Activated CD4-positive, alpha-beta T cell treated with anti-CD3 and anti-CD28 coated beads, Interleukin-2, amount 50 U/mL, for 48 hours (primary cell): ENCODE measurements at places on chromosomes 1 and 21.

GRCh38 chr1:61605607-61606321, 119.2 kb downstream of the TM2D1 start:
- no peak for DNase-seq

DNA sequence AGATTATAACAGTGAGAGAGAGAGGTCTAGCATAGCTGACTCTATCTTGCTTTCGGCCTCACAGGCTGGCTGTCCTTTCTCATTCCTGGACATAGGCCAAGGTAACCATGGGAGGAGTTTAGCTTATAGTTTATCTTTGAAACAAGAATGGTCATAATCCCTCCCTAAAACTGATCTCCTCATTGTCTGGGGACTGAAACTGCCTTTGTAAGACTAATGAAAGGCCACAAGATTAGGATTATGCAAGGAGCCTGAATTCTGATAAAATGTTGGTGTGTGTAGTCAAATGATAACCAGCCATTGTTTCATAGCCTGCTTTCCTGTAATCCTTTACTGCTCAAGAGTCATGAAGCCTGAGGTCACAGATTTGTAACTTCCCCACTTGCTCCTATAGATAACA, 131.9 kb upstream of the LYPLAL1 start:
- no peak for DNase-seq

DNA sequence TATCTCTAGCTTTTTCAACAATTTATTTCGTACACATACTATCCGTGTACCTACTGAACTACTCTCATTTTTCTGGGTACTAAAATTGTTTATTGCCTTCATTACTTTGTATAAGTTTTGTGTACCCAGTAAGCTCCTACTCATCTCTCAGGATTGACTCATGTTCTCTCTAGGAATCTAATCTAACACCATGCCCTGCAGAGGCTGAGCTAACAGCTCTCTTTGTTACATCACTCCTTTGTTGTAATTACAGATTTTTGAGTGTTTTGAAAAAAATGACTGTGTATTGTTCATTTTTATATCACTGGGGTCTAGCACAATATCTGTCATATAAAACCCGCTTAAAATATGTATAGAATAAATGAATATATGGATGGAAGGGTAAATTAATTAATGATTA, 167.1 kb downstream of the ATP6V1G3 start:
- no peak for DNase-seq

DNA sequence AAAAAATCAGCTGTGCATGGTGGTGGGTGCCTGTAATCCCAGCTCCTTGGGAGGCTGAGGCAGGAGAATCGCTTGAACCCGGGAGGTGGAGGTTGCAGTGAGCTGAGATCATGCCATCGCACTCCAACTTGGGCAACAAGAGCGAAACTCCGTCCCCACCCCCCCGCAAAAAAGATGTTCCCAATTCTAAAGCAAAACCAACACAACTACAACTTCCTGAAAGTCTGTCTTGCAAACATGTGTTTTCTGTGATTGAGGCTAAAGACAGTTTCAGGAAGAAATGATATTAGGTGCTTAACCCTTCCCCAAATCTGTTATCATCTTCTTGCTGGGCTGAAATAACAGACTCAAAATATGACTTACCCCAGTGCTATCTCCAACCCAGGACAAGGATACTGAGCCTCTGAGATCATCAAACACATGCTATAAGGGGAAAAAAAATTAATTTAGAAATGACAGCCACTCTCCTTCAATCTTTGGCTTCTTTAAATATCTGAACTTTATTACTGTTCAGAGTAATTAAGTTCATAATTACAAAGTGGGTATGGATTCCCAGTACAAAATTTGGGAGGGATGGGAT, 28.5 kb downstream of the SORT1 start:
- DNase-seq: no peak

- no peak for DNase-seq
Observed at GRCh38 chr1:204002614-204003013, 70.3 kb upstream of the SOX13 start.

GRCh38 chr1:221667504-221667903, 74.4 kb downstream of the DUSP10 start:
- no peak for DNase-seq

DNA sequence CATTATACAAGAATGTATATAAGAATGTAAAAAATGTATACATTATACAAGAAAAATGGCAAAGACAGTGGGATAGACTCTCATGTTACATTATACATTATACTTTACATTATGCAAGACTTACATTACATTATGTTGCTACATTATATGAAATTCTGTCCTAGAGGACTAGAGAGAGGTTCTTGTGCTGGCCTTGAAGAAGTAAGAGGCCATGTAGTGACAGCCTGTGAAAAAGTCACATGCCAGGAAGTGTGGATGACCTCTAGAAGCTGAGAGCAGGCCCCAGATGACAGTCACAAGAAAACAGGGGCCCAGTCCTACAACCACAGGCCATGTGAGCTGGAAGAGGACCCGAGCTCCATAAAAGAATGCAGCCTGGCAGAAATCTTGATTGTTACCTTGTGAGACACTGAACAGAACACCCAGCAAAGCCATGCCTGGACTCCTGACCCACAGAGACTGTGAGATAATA, 30.5 kb upstream of the AHCYL1 start:
- no peak for DNase-seq

DNA sequence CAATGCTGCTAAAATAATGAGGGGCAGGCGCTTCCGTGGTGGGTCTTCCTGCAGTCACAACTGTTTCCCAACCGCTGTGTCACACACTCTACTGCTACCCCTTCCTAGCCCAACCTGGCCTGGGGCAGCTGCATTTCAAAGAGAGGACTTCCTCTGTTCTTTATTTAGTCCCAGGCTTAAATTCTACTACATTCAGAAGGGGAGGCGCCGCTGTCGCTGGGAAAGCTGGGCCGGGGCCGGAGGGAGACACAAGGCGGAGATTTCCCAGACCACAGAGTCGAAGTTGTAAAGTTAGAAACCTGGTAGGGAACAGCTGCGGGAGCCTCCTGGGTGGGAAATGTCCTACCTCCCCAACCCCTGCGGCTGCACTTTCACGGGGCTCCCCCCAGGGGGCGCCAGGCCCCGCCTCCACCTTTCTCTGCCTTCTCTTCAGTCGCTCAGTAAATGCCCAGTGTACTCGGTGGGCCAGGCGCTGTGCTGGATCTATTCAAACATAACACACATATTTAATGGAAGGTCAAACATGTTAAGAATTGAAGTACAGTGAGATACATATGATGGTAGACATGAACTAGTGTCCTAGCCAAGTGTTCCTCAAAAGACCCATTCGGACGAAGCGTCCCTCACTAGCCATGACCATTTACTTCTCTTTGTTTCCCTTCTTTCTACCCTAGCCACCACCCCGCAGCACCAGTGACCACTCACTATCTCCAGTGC, 23.1 kb downstream of the DYRK3 start:
- peak; percentile 69 for DNase-seq

DNA sequence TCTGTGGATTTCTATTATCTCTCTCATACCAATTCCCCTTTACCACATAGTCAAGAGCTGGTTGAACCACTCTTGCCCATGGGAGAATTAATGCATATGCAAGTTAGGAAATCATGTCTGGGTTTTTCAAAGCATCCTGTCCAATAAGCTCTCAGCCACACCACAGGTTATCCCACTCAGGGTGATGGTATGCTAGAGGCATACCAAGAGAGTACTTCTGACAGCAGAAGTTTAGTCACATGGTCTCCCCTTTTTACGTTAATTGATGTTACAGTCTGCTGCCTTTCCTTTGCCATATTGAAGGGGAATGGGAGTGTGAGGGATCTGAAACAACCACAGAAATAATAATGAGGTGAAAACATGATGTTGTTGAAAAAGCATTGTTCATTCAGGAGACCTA, 135.8 kb upstream of the PBX1 start:
- DNase-seq: no peak

GRCh38 chr1:208781391-208782045, 537.3 kb upstream of the PLXNA2 start:
- DNase-seq: no peak

GRCh38 chr21:44758141-44758561, 43.5 kb downstream of the UBE2G2 start:
- DNase-seq: no peak

- DNase-seq: peak; percentile 23
Observed at GRCh38 chr1:184387476-184388318, 868 bp downstream of the C1orf21 start.

- no peak for DNase-seq
Observed at GRCh38 chr1:43072314-43072713, 99.8 kb downstream of the EBNA1BP2 start.

- no peak for DNase-seq
Observed at GRCh38 chr21:46457801-46458314, 833 bp upstream of the DIP2A start.

GRCh38 chr1:207495801-207496792, at the start of gene CR1:
TSS of gene CR1 (plus strand) at chr1:207496157. CDS start at chr1:207496268, 111 bp downstream.
- peak; percentile 26 for DNase-seq

- no peak for DNase-seq
Observed at GRCh38 chr1:166235728-166236127, 68.9 kb upstream of the FAM78B start.

DNA sequence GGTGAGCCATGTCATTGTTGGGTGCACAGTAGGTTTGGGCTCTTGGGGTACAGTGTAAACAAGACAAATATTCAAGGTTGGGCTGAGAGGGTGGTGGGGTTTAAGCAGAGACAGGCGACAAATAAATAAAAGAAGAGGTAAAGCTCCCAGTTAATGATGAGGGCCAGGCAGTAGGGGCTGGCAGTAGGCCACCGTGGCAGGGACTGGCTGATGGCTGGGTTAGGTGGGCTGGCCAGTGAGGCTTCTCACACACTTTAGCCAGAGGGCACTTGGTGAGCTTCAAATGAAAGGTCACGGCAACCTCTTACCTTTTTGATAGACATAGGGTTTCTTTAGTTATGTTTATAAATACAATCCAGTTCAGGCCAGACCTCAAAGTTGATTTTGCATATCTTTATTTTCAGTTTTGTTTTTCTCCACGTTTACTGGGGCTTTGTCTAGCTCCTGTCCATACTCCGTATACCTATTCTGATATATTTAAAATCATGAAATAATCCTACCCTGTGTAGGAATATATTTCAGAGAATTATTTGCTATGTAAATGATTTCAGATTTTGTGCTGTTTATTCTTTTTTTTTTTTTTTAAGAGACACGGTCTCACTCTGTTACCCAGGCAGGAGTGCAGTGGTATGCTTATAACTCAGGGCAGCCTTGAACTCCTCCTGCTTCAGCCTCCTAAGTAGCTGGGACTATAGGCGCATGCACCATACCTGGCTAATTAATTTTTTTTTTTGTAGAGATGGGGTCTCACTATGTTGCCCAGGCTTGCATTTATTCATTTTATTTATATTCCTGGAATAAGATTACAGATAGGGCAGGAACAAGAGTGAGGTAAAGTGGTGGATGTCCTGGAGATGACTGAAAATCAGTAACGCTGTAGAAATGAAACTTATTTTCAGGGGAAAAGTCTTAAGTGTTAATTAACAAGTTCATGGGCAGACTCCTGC, 122.7 kb downstream of the RYR2 start:
- no peak for DNase-seq

- DNase-seq: no peak
Observed at GRCh38 chr1:62784509-62785365, 805 bp downstream of the ATG4C start.

DNA sequence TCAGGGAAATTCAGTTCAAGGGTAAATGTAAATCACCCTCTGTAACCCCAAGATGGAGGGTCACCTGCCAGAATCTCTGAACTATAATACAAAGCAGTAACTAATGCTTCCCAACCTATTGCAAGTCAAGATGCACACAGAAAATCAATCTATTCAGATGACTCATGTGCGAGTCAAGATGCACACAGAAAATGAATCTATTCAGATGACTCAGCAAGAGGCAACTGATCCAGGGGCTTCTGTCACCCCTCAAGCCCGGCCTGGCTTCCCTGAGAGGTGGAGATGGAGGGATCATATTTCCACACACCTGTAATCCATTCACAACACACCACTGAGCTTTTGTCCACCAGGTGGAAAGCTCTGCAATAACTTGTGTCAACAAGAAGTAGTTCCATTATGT, 17.4 kb upstream of the HIVEP3 start:
- DNase-seq: no peak

GRCh38 chr1:66278260-66279021, 255.5 kb upstream of the SGIP1 start:
- DNase-seq: no peak

- DNase-seq: no peak
Observed at GRCh38 chr1:162197615-162198421, 128.3 kb downstream of the NOS1AP start.

DNA sequence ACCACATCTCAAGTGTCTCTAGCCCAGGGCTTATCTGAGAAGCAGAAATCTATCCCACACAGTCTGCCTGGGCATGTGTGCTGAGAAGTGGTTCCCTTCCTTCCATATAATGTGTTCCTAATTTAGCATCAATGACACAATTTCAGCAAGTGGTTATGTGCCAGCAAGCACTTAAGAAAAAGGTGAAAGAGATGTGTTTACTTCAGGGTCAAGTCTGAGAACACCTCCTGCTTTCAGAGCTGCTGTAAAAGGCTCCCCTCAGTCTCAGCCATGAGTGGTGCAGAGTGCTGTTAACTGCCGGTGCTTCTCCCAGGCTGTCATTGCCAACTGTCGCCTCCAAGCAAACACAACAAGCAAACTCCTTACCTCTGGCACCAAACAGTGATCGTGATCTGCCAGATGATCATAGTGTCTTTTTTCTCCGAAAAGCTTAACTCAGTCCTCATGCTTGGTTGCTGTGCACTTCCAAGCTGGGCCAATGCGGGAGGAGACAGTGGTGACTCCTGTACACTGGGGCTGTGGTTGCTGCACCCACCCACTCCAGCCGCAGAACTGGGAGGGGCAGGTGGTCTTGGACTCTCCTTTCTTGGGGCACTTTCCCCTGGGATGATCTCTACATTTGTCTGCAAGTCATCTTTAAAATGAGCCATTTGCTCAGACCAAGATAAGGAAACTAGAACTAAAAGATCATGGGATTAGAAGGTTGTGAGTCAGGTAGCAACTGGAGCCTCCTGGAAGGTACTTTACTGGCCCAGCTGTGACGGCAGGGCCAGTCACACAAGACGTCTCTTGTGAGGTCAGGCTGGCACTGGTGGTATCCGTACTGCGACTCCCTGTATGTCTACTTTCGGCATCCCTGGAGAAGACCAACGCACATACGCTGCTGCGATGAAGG, 32.4 kb downstream of the ATP1A1 start:
- no peak for DNase-seq

GRCh38 chr1:18716112-18716784, 85.6 kb downstream of the PAX7 start:
- no peak for DNase-seq

DNA sequence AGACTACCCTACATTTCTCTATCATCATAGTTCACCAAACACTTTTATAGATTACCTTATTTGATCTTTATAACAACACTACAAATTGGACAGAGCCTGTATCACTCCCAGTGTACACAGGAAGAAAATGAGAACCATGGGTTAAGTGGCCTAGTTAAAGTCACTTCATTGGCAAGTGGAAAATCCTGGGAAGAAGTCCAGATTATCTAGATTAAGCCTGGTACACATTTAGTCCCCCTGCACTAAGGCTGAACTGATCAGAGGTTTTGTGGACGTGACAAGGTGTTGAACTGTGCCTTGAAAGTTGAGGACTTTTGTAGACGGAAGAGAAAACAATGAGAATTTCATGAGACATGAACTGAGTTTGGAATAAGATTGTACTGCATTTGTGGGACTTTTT, 7.5 kb upstream of the USH2A start:
- no peak for DNase-seq
